ENCODE measurements at places on chromosomes 2 and 18.

- peak; percentile 9 for DNase-seq
Observed at GRCh38 chr18:9404565-9405060, 70.0 kb downstream of the TWSG1 start.

GRCh38 chr2:173087793-173088496, 12.3 kb downstream of the MAP3K20 start:
- no peak for DNase-seq

GRCh38 chr2:55361465-55362189, 58.0 kb downstream of the CCDC88A start:
- no peak for DNase-seq

DNA sequence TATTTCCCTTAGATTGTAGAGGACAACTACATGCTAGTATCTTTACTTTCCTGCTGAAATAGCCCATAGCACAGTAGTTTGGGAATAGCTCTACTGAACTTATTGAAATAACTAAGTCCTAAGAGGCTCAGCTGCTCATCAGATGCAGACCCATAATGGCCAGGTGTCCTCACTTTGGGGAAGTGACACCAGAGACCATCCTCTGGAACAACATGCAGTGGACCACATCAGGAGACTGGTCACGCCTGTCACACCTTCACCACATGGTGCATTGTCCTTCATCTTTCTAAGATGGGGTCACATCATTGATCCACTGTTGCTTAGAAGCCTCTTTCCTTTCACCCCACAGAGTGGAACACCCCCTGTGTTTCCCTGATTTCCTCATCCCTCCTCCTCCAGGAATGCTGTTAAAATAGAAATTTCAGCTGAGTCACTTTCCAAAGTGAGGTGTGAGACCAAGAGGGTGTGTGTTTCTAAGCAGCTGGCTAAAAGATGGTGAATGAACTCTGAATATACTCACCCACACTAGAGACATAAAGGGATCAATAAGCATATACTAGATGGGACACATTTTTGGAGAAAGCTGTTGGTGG, 215.2 kb upstream of the LRRTM1 start:
- DNase-seq = no peak

GRCh38 chr18:9433671-9434121, 41.6 kb upstream of the RALBP1 start:
- DNase-seq = no peak

- no peak for DNase-seq
Observed at GRCh38 chr2:11326677-11327211, 17.7 kb downstream of the ROCK2 start.

Data from activated CD4-positive, alpha-beta T cell treated with anti-CD3 and anti-CD28 coated beads, Interleukin-2, amount 50 U/mL, for 24 hours (primary cell).